Adipocyte (in vitro differentiated cells): ENCODE measurements at places on chromosomes 12 and 14.

DNA sequence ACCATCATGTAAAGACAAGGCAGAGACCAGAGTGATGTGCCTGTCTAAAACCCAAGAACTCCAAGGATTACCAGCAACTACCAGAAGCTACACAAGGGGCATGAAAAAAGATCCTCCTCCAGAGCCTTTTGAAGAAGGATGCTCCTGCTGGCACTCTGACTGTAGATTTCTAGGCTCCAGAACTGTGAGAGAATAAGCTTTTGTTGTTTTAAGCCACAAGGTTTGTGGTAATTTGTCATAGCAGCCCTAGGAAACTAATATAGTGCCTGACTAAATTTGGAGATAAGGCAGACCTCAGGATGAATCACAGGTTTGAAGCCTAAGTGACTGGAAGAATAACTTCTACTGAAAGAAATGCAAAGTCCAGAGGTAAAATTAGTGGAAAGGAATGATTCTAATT, 132.9 kb downstream of the CEP83 start:
- peak; percentile 34 for DNase-seq

- no peak for DNase-seq
Observed at GRCh38 chr12:119694111-119694510, 26.2 kb downstream of the PRKAB1 start.

- peak; percentile 59 for DNase-seq
Observed at GRCh38 chr14:99670361-99671234, 13.5 kb upstream of the CYP46A1 start.

- no peak for DNase-seq
Observed at GRCh38 chr12:6891646-6892001, 13.0 kb upstream of the LRRC23 start.

DNA sequence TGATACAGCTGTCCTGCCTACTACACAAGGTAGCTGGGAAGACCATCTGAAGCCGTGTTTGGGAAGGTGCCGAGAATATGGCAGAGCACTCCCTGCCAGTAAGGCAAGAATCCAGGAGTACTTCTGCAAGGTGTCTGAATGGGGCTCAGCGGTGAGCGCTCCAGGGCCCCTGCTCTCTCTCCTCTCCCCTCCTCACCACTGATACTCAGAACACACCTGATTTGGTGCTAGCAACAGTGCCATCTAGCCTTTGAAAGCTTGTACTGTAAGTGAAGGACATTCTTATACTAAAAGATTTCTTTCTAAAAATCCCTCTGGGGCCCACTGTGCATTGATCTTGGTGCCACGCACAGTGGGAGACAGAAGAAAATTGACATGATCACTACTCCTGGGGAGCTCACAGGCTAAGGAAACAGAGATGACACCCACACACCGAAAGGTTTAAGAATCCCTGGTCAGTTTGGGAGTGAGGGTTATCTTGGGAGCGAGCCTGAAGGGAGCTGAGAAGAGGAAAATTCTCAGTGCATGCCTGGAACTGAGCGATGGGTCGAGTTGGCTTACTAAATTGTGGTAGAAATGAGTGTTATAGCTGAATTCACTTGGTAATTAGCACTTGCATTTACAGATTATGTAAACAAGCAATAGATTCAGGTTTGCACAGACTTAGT, 216.9 kb downstream of the NTF3 start:
- DNase-seq, result peak; percentile 79

- peak; percentile 5 for DNase-seq
Observed at GRCh38 chr12:21551841-21552465, 25.9 kb downstream of the SPX start.

GRCh38 chr12:76674669-76675315, 89.1 kb upstream of the ZDHHC17 start:
- DNase-seq, result no peak

DNA sequence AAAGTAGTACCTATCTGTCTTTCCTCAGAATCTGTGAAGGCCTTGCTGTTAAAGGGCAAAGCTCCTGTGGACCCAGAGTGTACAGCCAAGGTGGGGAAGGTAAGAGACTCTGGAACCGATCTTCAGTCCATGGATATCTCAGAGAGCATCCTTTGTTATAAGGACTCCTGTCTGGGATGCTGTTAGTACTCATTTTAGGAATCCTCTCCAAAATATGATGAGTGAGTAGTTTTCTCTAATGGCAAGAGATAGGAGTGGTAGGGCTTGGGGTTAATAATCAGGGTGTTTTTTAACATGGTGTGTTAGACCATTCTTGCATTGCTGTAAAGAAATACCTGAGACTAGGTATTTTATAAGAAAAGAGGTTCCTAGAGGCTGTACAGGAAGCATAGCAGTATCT, 1.9 kb downstream of the PARP2 start:
- DNase-seq, result no peak

GRCh38 chr14:29222671-29223268, 456.2 kb downstream of the FOXG1 start:
- DNase-seq, result peak; percentile 82
